T-helper 22 cell (primary cell): ENCODE measurements at places on chromosomes 1 and 21.

DNA sequence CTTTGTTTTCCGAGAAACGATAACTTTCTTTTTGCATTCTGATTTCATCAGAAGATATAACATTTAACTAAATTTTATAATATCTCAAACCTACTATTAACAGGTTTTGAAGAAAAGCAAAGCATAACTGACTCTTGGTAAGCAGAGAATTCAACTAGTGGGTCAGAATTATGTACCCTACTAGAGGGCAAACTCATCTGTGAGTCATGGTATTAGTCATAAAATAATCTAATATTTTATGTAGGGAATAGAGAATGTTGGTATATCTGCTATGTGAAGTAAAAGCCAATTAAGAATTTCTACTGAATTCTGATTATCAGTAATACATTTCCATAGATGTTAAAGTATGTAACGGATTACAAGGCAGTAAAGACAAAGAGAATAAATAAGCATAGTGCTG lies 56.8 kb downstream of the USP1 start:
- DNase-seq: no peak

- DNase-seq: no peak
These were observed 9.2 kb downstream of the PRKAA2 start for GRCh38 chr1:56654126-56654923.

- no peak for DNase-seq
These were observed 7.1 kb upstream of the ZNF678 start for GRCh38 chr1:227556288-227556687.

GRCh38 chr1:14903922-14904321 lies 249.6 kb upstream of the TMEM51 start:
- DNase-seq: no peak

- no peak for DNase-seq
These were observed 24.5 kb upstream of the SLC26A9 start for GRCh38 chr1:205967554-205968335.

GRCh38 chr1:6241887-6242740 lies 1.9 kb upstream of the HES3 start:
- no peak for DNase-seq

DNA sequence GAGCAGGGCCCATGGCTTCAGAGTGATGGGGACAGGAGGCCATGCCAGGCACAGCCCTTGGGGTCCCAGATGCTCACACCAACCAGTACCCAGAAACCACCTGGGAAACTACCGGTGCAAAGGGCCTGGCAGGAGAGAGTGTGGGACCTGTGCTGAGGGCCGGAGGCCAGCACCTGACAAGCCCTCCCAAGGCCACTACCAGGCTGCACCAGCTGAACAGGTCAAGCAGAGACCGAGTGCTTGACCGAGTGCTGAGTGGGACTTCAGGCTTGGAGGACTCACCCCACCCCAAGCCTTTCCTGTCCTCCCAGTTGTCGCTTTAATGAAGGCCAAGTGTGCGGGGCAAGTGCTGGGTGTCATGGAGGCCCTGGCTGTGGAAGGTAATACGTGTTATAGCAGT lies 36.5 kb downstream of the SNAP47 start:
- DNase-seq: no peak

DNA sequence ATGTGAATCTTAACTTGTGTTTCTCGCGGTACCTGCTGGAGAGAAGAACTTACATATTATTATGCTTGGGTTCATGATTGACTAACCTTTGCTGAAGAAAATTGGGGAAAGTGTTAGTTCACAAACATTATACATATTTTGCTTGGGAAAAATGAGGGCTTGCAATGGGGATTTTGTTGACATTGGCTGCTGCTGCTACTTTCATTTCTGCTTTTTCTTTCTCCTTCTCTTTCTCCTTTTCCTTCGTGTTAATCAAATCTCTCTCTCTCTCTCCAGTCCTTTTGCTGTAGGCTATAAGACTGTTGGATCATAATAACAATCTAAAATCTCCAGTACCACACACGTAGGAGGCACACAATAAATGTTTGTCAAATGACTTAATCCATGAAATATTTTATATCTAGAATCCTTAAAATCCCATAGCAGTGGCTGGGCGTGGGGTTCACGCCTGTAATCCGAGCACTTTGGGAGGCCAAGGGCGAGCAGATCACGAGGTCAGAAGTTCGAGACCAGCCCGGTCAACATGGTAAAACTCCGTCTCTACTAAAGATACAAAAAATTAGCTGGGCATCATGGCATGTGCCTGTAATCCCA lies 23.0 kb downstream of the IRF2BP2 start:
- no peak for DNase-seq

DNA sequence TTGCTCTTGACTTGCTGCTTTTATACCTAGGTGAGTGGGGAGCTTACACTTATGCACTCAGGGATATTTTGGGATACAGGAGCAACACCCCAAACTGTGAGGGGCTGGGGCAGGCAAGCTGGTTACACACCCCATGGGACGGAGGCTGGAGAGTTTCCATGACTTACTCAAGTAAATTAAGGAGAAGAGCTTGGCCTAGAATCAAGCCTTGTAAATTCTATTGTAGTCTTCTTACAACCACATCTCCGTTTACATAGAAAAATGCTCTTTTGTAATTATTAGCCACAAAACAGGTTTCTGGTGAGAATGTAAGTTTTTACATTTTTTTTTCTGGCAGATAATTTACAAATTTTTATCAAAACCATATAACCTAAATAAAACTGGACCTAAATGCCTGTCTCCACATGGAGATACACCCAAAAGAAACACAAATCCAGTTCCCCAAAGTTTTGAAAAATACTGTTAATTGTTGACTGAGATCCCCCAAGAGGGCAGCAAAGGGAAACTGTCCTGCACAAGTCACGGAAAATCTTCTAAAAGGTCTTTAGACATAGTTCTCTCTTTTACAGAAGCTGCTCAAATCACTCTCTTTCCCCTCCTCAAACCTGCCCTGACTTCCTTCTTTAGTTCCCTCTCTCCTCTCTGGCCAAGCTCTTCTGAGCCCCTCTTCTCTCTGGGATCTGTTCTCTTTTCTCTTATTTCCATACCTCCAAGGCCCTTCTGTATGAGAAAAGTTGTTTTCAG lies 134.0 kb downstream of the HIVEP3 start:
- no peak for DNase-seq

DNA sequence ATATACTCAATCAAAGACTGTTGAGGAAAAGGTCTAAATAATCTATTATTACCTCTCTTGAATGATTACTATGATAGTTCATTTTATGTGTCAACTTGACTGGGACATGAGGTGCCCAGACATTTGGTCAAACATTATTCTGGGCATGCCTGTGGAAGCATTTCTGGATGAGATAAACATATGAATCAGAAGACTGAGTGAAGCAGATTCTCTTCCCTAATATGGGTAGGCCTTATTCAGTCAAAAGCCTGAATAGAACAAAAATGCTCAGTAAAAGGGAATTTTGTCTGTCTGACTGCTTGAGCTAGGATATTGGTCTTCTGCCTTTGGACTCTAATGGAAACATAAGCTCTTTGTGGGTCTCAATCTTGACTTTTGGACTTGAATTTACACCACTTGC lies 73.3 kb upstream of the SOX13 start:
- DNase-seq: no peak

DNA sequence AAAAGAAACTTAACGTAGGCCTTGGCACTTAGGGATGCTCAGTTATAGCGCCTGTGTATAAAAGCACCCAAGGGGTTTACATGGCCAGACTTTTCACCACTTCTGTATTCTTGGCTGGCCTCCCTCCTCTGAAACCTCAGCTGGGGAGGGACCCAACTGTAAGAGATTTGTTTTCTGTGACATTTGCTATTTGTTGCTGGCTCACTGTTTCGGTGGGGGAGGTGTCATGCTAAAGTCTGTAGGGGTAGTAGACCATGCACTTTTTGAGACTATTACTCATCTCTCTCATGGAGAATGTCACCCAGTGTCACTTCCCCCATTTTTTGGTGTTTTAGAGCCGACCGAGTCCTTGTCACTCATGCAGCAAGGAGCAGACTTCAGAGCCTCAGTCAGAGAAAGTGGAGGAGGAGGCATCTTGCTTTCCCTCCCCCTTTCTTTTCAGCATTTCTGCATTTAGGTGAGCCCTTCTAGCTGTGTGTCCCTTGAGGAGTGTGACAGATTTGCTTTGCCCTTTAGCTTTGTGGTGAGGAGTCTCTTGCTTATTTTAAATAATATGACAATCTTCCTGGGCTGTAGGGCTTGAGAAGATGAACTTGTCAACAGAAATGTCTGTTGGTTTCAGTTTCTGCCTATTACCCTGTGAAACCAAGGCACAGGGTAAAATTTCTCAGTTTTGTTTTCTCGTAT lies 160.1 kb downstream of the FASLG start:
- DNase-seq: no peak

GRCh38 chr1:222014001-222014400 lies 272.1 kb upstream of the DUSP10 start:
- no peak for DNase-seq

- no peak for DNase-seq
These were observed 120.4 kb upstream of the RAB4A start for GRCh38 chr1:229150518-229150917.

DNA sequence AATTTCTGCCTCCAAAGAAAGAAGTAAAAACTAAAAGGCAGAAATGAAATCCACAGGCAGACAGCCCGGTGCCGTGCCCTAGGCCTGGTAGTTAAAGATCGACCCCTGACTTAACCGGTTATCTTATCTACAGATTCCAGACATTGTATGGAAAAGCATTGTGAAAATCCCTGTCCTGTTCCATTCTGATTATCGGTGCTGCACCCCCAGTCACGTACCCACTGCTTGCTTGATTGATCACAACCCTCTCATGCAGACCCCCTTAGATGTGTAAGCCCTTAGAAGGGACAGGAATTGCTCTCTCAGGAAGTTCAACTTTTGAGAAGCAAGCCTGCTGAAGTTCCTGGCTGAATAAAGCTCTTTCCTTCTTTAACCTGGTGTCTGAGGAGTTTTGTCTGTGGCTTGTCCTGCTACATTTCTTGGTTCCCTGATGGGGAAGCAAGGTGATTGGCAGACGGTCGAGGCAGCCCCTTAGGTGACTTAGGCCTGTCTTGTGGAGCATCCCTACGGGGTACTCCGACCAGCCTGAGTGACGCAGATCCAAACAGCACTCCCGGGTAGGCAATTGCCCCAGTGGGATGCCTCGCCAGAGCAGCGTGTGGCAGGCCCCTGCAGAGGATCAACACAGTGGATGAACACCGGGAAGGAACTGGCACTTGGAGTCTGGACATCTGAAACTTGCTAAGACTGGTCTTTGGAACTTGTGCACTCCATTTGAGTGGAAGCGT lies 111.2 kb upstream of the PPM1J start:
- DNase-seq: no peak

DNA sequence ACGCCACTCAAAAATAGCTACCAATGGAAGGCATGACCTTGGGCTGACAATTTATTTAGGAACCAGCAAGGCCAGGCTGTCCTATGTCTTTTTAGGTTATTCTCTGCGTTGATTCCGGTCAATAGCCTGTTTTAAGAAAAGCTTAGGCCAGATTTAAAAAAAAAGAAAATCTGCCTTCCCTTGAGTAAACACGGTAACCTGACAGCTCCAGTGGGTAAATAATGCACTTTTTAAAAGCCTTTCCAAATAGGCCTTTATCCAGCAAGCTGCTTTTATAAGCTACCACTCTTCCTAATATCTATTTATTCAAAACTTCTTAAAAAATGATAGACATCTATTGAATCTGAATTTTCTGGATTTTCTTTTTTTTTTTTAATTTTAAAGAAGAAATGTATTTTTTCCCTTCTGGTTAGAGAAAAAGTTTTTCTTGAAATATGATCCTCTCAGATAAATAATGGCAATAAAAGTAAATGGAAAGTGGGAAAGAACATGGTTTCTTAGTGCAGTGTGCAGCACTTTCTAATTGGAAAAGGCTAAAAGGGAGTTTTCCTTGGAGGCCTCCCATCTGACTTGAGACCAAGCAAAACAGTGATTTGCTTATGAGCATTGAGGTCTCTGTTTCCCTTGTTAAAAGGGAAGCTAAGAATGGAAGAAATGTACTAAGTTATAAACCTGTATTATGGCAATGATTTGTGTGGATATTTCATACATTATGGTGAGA lies 281.0 kb upstream of the RUNX1 start:
- no peak for DNase-seq

DNA sequence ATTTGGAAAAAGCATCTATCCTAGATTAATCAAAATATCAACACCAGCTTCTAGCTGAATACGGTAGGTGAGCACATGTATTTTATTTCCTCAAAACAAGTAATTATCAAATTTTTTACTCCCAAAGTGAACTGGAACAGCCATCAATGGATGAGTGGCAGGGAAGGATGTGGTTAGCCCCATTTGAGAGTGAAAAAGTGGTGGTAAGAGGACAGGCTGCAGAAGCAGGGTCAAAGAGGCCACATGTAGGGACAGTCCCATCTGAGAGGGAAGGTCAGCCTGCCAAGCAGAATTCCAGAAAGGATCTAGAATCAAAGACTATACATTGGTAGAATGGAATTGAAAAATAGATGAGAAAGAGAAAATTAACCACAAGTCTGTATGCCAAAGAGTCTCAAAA lies 163.8 kb downstream of the SMYD3 start:
- DNase-seq: no peak

- no peak for DNase-seq
These were observed 789.3 kb upstream of the ADAMTS5 start for GRCh38 chr21:27756191-27756590.

GRCh38 chr1:112402682-112403643 lies 6.9 kb downstream of the CTTNBP2NL start:
- no peak for DNase-seq

- no peak for DNase-seq
These were observed 362.2 kb downstream of the SRGAP2C start for GRCh38 chr1:121546830-121547591.

GRCh38 chr21:29172282-29172681 lies 41.8 kb downstream of the MAP3K7CL start:
- no peak for DNase-seq

GRCh38 chr1:67446893-67447292 lies 16.7 kb upstream of the SERBP1 start:
- no peak for DNase-seq

DNA sequence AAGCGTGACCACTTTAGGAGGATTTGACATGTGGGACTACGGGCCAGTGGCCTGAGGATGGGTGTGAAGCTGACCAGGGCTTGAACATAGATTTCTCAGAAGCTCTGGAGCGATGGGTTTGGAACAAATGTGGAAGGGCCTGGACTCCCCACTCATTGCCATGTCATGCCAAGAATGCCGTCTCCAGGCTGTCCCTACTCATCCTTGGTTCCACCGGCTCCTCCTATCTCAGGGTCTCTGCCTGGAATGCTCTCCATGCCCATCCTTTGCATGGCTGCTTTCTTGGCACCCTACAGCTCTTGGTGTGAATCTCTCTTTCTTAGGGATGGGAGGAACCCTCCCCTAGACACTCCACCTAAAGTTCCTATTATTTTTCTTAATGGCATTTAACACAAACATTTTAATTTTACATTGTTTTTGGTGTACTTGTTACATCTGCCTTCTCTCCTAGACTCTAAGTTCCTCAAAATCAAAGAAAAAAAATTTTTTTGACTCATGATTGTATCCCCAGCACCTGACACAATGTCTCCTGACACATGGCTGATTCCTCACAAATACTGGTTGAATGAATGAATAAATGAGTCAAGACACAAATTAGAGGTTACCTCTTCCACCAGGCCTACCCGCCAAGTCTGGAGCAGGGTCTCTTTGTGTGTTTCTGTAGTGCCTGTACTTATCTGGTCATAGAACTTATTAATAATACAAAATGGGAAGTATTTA lies 114.5 kb downstream of the OMA1 start:
- DNase-seq: no peak

GRCh38 chr1:5603353-5604104 lies 388.7 kb downstream of the NPHP4 start:
- DNase-seq: no peak
